ENCODE measurements at places on chromosomes 3 and 15.
A peak's percentile ranks its signal among the peaks of the same experiment; 100 is the strongest.

- no peaks in the 10 kb centered on the region for H3K4me1 ChIP-seq
- H3K36me3 ChIP-seq: no peaks in the 10 kb centered on the region
- H3K27me3 ChIP-seq: no peaks in the 10 kb centered on the region
- no peak overlapping the region for H3K27ac ChIP-seq
Measured at GRCh38 chr3:8658306-8659212, 14.0 kb upstream of the SSUH2 start.

DNA sequence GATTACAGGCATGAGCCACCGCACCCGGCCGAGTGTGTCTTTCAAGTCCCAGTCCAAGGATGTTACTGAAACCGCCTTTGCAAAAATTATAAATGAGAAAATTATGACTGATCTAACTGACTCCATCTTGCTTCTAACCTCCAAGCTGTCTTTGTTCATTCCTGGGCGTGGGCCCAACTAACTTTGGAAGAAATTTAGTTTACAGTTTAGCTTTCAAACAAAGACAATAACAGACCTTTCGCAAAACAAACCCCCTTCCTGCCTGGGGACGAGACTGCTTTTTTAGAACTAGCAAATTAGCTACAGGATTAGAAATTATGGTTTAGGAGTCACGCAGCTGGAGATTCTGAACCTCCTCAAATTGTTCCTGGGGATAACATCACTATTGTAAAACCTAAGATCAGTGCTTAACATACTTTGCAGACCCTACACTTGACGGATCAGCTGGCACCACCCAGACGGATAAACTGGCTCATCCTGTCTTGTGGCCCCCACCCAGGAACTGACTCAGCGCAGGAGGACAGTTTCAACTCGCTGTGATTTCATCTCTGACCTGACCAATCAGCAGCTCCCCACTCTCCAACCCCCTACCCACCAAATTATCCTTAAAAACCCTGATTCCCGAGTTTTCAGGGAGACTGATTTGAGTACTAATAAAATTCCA, 23.8 kb downstream of the NANOGP8 start:
- no peaks in the 10 kb centered on the region for H3K4me1 ChIP-seq
- no peak overlapping the region for H3K4me3 ChIP-seq
- H3K27ac ChIP-seq: no peak overlapping the region
- no peaks in the 10 kb centered on the region for H3K36me3 ChIP-seq
- no peaks in the 10 kb centered on the region for H3K27me3 ChIP-seq
- DNase-seq: peak; percentile 10

DNA sequence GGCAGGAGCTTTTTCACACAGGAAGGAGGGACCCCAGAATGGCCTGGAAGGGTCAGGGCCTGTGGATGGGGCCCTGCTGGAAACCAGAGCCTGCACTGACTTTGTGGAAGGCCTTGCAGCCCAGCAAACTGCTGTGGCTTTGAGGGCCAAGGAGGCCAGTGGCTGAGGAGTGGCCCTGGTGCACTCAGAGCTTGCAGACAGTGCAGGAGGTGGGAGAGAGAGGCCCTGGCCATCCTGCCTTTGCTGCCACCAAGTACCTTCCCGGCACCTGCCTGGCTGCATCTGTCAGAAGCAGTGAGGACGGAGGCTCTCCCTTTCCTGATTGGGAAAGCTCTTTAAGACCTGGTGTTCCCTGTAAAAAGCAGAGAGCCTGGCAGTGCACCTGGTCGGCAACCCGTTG, 6.4 kb downstream of the PSTPIP1 start:
- no peaks in the 10 kb centered on the region for H3K36me3 ChIP-seq
- DNase-seq: no peak
- no peak overlapping the region for H3K27ac ChIP-seq
- H3K27me3 ChIP-seq: no peaks in the 10 kb centered on the region
- H3K4me3 ChIP-seq: no peak overlapping the region

DNA sequence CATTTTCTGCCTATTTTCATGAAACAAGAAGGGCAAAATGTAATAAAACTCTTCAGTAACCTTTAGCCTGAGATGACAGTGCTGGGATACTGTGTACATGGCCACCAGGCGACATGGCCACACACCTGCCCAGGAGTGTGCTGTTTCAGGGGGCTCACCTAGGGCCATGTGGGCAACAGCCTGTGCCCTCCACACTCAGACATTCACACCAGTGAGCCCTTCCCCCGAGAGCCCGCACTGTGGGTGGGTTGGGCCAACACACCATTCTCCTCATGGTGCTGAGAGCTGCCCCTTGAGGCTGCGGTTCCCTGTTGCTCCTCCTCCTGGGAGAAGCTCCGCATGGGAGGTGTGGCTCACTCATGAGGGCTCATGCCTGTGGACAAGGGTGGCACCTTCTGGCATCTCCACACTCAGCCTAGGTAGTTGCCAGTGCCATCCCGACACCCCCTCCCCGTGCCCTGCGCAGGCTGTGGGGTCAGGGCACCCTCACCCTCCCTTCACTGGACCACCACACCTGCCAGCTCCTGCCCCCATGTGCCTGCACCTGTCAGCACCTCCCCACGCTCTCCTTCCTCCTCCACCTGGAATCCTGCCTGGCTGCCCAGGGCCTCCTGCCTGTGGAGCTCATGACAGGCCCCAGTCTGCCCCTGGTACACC, 19.7 kb downstream of the OCA2 start:
- DNase-seq: no peak
- no peak overlapping the region for H3K27ac ChIP-seq
- H3K36me3 ChIP-seq: no peaks in the 10 kb centered on the region
- no peaks in the 10 kb centered on the region for H3K27me3 ChIP-seq
- H3K4me3 ChIP-seq: no peak overlapping the region

- no peak overlapping the region for H3K27ac ChIP-seq
- H3K4me3 ChIP-seq: no peak overlapping the region
- H3K36me3 ChIP-seq: no peaks in the 10 kb centered on the region
- DNase-seq: no peak
- no peaks in the 10 kb centered on the region for H3K27me3 ChIP-seq
- H3K4me1 ChIP-seq: peaks cover 4% of the 10 kb centered on the region
Measured at GRCh38 chr3:12807066-12807465, 10.6 kb downstream of the CAND2 start.

GRCh38 chr15:73749971-73750370, 3.2 kb downstream of the INSYN1 start:
- no peak overlapping the region for H3K4me3 ChIP-seq
- no peaks in the 10 kb centered on the region for H3K36me3 ChIP-seq
- no peaks in the 10 kb centered on the region for H3K27me3 ChIP-seq
- no peak overlapping the region for H3K27ac ChIP-seq

DNA sequence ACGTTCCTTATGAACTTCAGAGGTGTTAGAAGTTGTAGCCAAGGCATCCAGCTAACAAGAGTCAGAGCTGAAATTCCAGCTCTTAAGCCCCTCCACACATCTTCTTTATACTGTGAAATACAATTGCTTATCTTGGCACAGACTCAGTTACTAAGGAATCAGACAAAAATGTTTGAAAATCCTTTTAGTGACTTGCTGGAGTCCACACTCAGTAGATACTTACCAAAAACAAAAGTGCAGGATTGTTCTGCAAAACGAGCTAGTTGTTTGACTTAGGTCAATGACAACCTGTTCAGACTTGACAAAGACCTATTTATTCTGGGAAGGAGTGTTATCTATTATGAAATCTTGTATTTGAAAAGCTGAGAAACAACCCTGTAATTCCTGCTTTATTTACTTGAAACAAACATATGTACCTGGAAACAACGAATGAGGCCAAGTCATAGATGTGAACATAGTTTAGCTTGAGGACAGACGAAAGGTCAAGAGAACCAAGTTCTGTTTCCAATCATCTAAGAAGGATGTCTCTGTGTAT, 38.5 kb downstream of the B3GNT5 start:
- H3K4me1 ChIP-seq: peaks cover 13% of the 10 kb centered on the region
- no peak overlapping the region for H3K4me3 ChIP-seq
- no peaks in the 10 kb centered on the region for H3K27me3 ChIP-seq
- DNase-seq: no peak
- no peaks in the 10 kb centered on the region for H3K36me3 ChIP-seq

DNA sequence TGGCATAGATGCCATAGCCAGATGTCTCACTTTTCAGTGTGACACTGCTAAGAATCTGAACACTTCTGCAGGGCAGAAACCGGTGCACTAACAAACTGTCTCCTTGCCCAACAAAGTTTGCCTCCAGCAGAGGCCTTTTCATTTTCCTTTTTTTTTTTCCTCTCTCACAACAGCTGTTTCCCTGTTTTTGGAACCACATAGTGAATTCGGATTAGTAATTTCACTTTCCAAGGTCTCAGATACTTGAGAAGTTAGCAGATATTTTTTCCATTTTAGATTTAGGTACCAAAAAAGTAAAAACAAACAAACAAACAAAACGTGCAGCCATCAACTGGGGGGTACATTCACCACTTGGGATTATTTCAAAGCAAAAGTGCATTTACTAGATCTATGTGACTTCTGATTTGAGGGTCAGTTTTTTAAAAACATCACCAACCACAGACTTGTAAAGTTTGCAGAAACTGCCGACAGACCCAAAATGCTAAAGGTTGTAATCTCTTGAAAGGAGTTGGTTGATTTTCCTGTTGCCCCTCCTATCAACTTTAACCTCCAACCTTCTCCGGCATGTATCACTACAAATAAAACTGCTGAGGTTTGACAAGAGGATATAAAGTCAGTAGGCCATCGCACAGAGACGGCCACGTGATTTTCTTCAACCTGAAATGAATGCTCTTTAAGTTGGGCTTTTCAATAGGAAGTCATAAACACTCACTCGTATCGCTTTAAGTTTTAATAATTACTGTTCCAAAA, 169.1 kb downstream of the CDIN1 start:
- H3K4me3 ChIP-seq: no peak overlapping the region
- H3K27ac ChIP-seq: no peak overlapping the region
- no peaks in the 10 kb centered on the region for H3K36me3 ChIP-seq
- no peak for DNase-seq

DNA sequence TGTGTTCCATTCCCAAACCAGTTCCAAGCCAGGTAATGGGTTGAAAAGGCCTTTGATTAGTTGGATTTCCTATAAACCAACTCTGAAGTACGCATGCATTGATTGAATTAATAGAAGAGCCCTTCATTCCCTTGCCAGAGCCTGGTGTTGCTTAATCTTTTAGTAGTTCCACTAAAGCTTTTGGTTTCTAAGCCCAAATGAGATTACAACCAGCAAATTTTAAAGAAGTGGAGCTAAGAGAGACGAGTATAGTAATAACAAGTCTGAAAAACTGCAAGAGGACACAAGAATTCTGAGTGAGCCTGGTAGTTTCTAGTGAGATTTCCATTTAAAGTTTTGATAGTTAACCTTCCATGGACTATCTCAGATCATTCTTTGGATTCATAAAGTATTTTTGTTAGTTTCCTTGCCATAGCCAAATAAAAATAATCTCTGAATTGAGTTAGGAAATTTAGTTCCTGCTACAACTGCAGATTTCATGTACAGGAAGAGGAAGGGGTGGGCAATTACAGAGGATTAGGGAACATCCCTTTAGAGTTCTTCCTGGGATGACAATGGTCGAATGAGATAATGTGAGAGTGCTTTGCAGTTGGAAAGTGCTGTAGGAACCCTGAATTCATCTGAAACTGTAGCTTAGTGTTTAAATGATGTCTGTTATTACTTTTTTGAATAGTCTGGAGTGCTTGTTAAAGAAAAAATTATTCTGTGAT, 136.8 kb downstream of the FNDC3B start:
- no peaks in the 10 kb centered on the region for H3K27me3 ChIP-seq
- no peak overlapping the region for H3K4me3 ChIP-seq

- no peaks in the 10 kb centered on the region for H3K4me1 ChIP-seq
- no peak overlapping the region for H3K27ac ChIP-seq
Measured at GRCh38 chr3:100779480-100779879, 70.2 kb downstream of the TFG start.

DNA sequence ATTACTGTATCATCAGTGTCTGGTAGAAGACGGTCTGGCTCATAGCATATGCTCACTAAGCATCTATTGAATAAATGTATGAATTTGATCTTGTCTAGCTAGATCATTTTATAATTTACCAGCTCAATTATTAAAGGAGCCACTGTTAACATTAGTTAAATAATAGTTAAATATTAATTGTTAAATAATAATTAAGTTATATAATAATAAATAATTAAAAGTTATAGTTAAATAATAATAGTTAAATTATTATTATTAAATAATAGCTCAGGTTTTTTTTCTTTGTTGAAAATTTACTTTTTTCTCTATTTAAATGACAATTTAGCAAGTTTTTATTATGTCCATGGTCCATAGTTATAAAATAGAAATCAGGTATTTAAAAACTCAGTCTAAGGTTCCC, 274.4 kb downstream of the OXSM start:
- DNase-seq: no peak
- H3K27ac ChIP-seq: no peak overlapping the region

GRCh38 chr15:69474291-69474690, 21.7 kb downstream of the RPLP1 start:
- no peaks in the 10 kb centered on the region for H3K27me3 ChIP-seq
- no peaks in the 10 kb centered on the region for H3K4me1 ChIP-seq
- no peak for DNase-seq
- no peaks in the 10 kb centered on the region for H3K36me3 ChIP-seq
- H3K27ac ChIP-seq: no peak overlapping the region
- H3K4me3 ChIP-seq: no peak overlapping the region

DNA sequence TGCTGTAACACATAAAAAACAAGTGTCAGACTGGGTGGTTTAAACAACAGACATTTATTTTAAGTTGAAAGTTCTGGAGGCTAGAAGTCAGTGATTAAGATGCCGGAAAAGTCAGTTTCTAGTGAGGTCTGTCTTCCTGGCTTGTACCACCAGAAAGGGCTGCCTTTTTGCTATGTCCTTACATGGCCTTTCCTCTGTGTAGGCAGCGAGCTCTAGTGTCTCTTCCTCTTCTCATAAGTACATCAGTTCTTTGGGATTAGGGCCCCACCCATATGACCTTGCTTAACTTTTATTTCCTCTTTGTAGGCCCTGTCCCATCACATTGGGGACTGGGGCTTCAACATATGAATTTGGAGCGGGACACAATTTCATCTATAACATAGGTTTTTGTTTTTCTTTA, 128.0 kb downstream of the BBX start:
- H3K27me3 ChIP-seq: no peaks in the 10 kb centered on the region
- no peak for DNase-seq
- H3K4me1 ChIP-seq: no peaks in the 10 kb centered on the region

DNA sequence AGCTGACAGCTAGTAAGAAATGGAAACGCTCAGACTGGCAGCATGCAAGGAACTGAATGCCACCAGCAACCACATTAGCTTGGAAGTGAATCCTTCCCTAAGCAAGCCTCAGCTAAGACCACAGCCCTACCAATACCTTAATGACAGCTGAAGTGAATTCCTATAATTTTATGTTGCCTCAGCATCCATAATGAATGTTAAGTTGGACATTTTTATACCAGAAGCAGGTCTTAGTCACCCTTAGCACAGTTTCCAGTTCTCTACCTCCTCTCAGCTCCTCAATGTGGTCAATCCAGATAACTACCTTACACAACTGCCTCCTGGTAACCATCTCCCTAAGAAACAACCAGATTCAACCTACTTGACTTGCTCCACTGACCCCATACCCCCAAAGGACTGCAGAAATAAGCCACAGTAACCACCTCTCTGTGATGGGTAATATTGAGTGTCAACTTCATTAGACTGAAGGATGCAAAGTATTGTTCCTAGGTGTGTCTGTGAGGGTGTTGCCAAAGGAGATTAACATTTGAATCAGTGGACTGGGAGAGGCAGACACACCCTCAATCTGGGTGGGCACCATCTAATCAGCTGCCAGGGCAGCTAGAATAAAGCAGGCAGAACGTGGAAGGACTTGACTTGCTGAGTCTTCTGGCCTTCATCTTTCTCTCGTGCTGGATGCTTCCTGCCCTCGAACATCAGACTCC, 33.5 kb downstream of the NEDD4 start:
- H3K27ac ChIP-seq: no peak overlapping the region
- H3K36me3 ChIP-seq: no peaks in the 10 kb centered on the region
- DNase-seq: no peak
- no peak overlapping the region for H3K4me3 ChIP-seq

GRCh38 chr3:100662113-100662823, 47.0 kb upstream of the TFG start:
- no peak overlapping the region for H3K4me3 ChIP-seq
- peaks cover 13% of the 10 kb centered on the region for H3K27me3 ChIP-seq
- H3K27ac ChIP-seq: no peak overlapping the region
- H3K36me3 ChIP-seq: no peaks in the 10 kb centered on the region

Data from Panc1 (cell line).